Stimulated activated CD8-positive, alpha-beta memory T cell treated with anti-CD3 and anti-CD28 coated beads, Interleukin-7, amount 100 ng/mL, for 1 hour (primary cell): ENCODE measurements at places on chromosomes 4 and X.

DNA sequence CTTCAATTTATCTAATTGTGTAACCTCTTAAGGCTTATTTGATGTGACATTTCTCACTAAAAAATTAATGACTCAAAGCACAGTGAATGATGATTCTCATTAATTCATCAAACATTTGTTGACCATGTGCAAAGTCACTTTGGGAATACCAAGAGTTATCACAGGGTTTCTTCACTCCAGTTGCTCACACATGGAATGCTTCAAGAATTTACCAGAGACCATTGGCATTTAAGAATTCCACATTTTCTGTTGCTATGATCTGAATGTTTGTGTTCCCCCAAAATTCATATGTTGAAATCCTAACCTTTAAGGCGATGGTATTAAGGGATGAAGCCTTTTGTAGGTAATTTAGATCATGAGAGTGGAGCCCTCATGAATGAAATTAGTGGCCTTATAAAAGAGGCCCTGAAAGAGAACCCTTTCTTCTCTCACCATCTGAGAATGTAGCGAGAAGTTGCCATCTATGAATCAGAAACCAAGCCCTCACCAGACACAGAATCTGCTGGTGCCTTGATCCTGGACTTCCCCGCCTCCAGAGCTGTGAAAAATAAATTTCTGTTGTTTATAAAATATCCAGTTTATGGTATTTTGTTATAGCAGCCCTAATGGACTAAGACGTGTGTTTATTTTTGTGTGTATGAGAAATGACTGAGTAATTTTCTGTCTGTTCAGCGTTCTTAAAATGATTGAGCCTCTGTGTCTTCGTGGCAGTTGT, 16.4 kb upstream of the SRPX start:
- no peak for DNase-seq

GRCh38 chr4:60088807-60089486, 1111.2 kb upstream of the ADGRL3 start:
- DNase-seq = no peak

DNA sequence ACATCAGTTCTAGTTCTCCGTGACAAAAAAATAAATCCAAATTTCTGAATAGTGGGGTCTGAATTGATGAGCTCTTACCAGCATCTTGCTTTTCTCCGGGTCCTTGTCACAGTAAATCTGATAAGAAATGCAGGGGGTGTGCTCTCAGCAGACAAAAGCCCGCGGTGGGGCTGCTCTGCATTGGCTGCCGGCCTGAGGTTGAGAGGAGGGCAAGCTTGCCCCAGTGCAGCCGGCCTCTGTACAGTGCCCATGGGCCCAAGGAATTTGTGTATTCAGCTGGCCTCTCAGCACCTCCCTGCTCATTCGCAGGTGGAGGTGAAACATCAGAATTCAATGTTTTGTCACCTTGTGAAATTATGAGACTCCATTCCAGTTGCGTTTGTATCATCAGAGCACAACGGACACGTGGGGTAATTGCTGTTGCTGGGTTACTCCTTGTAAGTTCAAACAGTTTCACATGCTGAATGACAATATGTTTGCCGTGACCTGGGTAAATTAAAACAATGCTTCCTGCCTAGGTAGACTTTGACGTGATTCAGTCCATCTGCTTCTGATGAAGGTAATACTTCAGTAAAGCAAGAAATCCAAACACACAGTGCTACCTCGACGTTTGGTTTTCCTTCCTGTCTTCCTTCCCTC, 596.4 kb downstream of the MID1IP1 start:
- DNase-seq = no peak

- no peak for DNase-seq
Observed at GRCh38 chrX:44876086-44876485, 3.1 kb downstream of the KDM6A start.

DNA sequence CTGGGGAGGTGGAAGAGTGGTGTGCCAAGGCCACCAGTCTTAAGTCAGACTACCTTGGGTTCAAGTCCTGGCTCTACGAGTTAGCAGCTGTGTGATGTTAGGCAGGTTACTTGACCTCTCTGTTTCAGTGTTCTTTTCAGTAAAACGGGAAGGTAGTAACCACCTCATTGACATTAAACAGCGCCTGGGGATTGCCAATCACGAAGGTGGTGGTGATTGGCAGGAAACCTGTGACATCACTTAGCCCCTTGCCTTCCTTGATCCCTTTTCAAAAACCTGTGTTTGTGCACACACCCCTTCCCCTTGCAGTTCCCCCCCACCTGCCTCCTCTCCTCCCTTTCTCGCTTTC, 7.6 kb downstream of the KLF3 start:
- DNase-seq = no peak

GRCh38 chr4:124647599-124647998, 64.9 kb downstream of the ANKRD50 start:
- DNase-seq = no peak

- peak; percentile 8 for DNase-seq
Observed at GRCh38 chrX:153411255-153411987, at the start of gene ZFP92. TSS of gene ZFP92 (plus strand) at chrX:153411472. CDS start at chrX:153418323, 6,851 bp downstream.

- no peak for DNase-seq
Observed at GRCh38 chr4:179151770-179152169, 1709.5 kb upstream of the AGA start.

DNA sequence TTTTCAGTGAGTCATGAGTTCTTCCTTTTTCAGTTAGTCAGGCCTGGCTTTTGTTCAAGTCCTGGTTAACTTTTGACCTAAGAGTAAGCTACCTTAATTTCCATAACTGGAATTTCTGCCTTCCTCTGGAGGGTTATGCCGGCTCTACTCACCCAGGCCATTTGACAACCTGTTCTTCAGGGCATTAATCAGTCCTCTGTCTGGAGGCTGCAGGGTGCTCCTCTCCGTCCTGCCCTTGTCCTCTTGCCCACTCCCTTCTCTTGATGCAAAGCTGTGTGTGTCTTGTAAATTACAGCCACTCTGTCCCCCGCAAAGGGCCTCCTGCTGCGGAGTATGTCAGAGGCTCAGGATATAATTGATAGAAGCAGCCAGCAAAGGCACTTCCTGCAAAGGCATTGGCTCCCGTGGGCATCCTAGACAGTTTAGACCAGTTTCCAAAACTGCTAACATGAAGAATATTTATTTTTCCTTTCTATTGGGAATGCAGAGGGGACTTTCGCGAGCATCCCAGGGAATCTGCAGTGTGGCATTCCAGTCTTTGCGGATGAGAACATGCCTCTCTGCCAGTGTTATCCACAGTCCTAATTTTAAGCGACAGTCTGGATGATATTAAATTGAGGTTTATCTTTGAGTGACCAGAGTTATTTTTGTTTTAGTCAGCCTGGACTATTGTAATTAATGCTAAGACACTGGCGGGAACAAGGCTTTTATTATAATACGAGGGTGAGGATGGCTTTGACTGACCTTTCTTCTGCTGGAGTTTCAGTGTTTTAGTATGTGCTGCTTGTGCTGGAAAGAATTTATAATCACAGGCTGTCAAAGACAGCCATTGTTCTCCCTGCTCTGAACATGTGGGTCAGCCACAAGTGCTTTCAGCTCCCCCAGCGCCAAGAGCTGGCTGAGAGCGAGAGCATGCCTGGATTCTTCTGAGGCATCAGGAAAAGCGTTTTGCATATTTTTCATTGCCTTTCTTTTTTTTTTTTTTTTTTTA, 74.2 kb downstream of the LIMCH1 start:
- DNase-seq = no peak

DNA sequence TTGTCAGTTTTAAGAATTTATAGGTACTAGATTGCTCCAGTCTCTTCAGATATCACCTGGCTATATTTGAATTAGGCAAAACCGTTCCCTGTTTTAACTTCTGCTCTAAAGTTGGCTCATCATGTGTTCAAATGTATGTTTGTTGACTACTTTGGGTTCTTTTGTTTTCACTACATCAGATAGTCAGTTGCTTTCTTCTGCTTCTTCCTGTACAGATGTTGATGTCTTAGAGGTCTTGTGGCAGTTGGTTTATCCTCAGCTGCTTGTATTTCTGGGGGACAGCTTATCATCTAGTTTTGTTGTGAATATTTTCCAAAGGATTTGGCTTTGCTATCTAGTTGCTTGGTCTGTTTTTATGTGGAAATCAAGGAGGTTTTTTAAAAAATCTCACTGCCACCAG, 28.0 kb downstream of the TBC1D19 start:
- DNase-seq = no peak

- no peak for DNase-seq
Observed at GRCh38 chr4:54289316-54289715, 60.2 kb downstream of the PDGFRA start.

GRCh38 chr4:25767877-25768725, 94.7 kb downstream of the SEL1L3 start:
- no peak for DNase-seq

DNA sequence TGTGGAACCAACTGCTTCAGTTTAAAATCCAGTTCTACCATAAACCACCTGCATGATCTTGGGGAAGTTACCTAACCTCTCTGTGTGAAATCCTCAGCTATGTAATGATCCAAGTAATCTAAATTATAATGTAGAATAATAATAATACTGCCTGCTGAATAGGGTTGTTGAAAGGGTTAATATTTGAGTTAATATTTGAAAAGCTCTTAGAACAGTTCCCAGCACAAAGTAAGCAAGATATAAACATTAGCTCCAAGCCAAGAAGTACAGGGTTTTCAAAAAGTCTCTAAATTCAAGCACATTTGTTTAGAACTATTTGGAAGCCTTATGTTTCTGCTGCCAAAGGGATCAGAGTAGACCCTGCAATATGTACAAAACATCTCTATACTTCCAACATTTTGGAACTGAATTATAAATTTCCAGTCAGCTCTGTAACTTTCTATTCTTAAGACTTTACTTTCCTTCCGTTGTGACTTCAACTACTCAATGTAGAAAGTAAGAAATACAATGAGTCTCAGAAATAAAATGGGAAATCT, 76.7 kb upstream of the FAM9C start:
- no peak for DNase-seq

DNA sequence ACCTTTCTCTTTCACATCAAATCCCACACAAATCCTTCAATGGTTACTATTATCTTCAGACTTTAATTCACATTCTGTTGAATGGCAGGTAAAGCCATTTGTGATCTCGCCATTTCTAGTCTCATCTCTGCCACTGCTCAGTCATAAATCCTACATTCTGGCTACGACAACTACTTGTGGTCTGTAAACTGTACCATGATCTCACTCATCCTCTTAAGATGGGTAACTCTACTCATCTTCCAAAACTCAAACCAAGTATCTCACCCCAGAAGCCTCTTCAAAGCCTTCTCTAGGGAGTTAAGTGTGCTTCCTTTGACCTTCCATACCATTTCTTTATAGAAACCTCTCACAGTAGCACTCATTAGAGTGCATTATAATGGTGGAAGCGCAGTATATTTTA, 101.8 kb downstream of the NEK1 start:
- no peak for DNase-seq

DNA sequence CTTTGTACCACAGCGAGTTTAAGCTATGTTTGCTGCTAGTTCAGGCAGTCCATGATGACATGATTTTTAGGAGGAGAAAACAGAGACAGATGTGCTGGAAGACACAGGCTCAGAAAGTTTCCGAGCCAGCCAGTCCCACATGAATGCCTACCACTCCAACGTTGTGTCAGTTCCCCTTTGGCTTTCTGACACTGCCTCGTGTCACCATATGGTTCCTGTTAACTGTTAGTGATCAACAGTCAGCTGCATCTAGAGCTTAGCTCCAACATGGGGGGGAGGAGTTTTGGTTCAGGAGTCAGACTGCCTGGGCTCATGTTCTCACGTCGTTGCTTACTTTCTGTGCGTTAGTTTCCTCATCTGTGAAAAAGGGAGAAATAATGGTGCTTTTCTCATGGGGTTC, 343.7 kb downstream of the MID1IP1 start:
- no peak for DNase-seq
